ENCODE measurements at places on chromosomes 6 and 20.

GRCh38 chr6:22943327-22943726 is 374.0 kb downstream of the HDGFL1 start:
- no peak for DNase-seq

DNA sequence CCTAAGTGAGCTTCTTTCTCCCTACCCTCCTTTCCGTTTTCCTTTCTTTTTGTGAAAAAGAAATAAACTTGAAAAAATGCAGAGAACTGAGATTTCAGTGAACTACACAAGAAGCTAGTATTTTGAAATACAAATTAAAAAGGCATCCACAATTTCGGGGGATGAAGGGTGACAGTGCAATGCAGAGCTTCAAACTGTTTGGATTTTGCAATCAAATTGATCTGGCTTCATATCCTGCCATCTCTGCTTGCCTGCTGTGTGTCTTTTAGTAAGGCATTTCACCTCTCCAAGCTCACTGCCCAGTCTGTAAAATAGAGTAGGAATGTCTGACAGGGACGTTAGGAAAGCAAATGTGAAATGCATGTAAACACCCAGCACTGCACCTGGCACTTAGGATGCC is 258.0 kb downstream of the HACE1 start:
- no peak for DNase-seq

DNA sequence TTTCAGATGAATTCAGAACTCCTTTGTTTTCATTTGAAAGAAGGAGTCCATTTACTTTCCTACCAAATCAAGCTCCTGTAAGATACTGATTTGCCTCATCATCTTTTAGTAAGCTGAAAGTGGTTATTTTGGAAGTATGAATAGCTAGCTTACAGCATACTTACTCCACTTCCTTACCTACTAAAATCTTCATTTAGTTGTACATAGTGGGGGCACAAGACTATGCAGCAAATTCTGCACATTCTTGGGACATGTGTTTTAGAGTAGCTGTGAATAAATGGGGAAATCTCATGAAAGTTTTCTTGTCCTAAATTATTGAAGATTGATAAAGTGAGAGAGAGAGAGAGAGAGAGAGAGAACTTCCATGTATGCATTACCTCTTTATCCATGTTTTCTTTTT is 256.3 kb downstream of the OGFRL1 start:
- no peak for DNase-seq

GRCh38 chr6:89081129-89081422 is 525 bp downstream of the PNRC1 start:
- no peak for DNase-seq

DNA sequence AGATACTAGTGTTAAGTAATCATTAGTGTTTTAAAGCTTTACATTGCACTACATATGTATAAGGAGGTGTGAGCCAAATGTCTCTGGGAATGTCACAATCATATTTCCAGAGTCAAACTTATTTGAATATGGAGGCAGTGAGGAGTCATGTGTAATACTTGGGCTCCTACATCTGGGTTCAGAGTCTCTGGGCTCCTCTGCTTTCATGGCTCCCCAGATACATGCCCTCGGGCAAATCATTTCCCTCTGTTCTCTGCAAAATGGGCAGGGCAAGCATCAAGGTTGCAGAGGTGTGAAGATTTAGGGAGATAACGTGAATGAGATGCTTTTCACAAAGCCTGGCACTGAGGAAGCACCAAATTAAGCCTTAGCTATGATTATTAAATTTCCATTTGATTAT is 138.3 kb upstream of the SGK1 start:
- DNase-seq = no peak

DNA sequence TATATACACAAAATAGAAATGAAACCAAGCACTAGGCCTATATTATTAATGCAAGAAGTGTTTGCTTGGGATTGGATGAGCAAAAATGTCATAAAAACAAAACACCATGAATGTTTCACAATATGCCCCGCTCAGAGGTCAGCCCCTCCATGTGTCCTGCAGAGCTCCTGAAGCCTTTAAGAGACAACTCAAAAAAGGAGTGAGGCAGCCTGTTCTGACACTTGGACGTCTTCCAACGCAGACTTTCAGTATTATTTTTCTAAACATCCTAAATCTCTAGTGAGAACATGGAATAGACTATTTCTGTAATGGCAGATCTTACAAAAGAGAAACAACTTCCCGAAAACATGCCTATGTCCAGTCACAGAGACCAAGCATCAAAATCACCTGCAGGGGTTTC is 322.6 kb downstream of the PRKN start:
- no peak for DNase-seq

DNA sequence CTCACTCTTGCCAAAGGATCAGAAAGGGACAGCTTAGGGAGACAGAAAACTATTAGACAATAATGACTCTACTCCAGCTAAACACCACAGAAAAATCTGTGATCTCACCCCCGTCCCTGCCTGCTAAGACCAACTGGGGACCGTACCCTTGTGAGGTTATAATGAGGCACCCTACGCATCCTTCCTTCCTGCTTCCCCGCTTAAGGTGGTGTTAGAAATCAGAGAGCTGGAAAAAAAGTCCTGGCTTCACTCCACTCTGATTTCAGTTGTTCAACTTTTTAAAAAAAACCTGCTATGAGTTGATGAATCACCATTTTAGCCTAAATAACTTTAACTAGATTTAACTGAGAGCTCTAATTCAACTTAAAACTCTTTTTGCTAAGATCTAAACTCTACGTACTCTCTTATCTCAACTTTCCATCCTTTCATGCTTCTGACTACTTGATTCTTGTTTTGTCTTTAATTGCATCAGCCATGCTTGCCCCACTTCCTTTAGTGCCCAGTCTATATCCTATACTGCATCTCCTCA is 35.8 kb upstream of the TMEM14A start:
- no peak for DNase-seq
